DMS 273 treated with DMSO at 0.1 percent for 48 hours (cell line): ENCODE measurements at places on chromosomes 5 and 9.

DNA sequence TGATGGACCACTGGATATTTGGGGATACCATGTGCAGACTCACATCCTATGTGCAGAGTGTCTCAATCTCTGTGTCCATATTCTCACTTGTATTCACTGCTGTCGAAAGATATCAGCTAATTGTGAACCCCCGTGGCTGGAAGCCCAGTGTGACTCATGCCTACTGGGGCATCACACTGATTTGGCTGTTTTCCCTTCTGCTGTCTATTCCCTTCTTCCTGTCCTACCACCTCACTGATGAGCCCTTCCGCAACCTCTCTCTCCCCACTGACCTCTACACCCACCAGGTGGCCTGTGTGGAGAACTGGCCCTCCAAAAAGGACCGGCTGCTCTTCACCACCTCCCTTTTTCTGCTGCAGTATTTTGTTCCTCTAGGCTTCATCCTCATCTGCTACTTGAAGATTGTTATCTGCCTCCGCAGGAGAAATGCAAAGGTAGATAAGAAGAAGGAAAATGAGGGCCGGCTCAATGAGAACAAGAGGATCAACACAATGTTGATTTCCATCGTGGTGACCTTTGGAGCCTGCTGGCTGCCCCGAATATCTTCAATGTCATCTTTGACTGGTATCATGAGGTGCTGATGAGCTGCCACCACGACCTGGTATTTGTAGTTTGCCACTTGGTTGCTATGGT, 54.5 kb upstream of the HNRNPA0 start:
- no peak for DNase-seq

DNA sequence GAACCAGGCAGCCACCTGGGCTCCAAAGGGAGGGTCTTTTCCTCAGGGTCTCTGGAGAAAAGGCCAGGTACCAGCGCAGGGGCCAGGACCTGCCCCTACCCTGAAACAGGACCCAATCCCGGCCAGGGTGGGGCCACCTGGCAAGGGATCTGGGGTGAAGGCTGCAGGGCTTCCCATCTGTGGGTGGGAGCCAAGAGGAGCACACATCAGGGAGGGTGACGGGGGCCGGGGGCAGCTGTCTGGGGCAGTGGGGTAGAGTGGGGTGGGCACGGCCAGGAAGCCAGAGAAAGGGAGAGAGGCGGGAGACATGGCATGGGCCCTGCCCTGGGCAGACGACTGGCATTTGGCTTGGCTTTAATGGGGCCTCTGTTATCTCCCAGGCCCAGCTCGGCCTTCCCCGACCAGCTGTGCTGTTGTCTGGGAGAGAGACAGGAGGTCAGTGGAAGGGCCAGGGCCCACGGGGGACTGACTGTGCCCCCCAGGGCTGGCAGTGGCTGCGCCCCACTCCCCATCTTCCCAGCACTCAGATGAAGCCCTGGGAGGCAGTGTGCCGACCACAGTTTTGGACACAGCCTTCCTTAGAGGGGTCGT, 57.2 kb upstream of the RNF130 start:
- no peak for DNase-seq

- DNase-seq = no peak
These were observed 28.1 kb upstream of the F2RL1 start for GRCh38 chr5:76790632-76791290.

- DNase-seq = no peak
These were observed 259.7 kb downstream of the CSNK1G3 start for GRCh38 chr5:123771715-123772114.

DNA sequence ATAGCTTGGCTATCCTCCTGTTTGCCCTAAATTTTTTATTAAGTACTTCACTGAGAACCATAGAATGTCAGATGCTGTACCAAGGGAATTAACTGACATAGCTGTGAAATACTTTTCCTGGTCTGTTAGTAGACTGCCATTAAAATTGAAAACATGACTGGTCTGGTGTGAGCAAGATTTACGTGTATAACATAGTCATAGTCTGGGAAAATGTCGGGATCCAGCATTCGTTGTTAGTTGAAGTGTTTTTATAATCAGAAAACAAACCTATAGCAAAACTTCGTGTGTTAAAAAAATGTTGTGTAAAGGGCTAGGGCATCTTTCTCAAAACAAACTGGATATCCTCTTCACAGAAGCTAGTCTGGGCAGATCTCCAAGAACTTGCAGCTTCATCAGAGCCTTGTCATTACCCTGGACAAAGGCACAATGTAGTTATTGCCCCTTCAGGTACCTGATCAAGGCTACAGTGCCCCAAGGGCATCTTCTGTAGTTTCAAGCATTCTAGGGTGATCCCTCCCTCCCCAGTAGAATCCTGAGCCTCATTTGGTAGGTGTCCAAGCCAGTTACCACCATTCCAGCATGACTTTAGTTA, 454.2 kb upstream of the SGCD start:
- DNase-seq = no peak

GRCh38 chr5:106135473-106135872, 1535.3 kb downstream of the EFNA5 start:
- DNase-seq = no peak

- no peak for DNase-seq
These were observed 32.8 kb downstream of the NEUROG1 start for GRCh38 chr5:135502836-135503520.

GRCh38 chr5:100516285-100516684, 18.9 kb upstream of the FAM174A start:
- no peak for DNase-seq

- DNase-seq = no peak
These were observed 8.8 kb downstream of the C9orf50 start for GRCh38 chr9:129612123-129612522.

- DNase-seq = no peak
These were observed 152.0 kb downstream of the DOCK8 start for GRCh38 chr9:366620-367019.

DNA sequence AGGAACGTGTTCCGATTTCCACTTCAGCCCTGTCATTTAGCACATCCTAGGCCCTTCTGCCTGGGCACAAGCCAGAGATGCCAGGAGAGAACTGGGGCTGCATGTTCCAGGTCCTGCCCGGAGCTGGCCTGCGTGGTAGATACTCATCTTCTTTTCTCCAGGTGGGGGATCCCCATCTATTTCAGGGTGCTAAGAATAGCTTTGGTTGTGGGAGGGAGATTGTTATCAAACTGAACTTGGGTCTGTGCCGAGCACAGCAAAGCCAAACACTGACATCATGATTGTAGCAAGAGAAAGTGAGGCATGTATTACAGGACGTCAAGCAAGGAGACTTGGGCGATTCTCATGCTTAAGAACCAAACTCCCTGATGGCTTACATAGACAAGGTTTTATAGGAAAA, 18.2 kb downstream of the C9orf153 start:
- no peak for DNase-seq

GRCh38 chr5:90921418-90921973, 362.9 kb downstream of the ADGRV1 start:
- no peak for DNase-seq

DNA sequence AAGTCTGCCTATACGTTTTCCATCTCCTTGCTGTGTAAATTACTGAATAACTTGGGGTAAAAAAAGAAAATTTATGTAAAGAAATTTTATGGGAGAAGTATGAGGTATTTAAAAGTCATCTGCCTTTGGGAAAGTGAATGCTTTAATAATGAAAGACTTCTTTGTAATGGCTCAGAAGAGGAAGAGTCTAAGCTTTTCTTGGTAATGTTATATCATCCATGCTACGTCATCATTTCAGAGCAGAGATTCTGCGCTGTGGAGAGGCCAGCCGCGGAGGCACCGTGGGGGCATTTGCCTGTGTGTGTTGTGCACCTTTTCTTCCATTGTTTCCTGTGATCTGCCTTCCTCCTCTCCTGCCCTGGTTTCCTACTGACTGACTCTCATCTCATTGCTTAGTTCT, 78.2 kb downstream of the GOLM1 start:
- no peak for DNase-seq

- no peak for DNase-seq
These were observed 60.6 kb upstream of the SAP30L start for GRCh38 chr5:154385236-154385512.

DNA sequence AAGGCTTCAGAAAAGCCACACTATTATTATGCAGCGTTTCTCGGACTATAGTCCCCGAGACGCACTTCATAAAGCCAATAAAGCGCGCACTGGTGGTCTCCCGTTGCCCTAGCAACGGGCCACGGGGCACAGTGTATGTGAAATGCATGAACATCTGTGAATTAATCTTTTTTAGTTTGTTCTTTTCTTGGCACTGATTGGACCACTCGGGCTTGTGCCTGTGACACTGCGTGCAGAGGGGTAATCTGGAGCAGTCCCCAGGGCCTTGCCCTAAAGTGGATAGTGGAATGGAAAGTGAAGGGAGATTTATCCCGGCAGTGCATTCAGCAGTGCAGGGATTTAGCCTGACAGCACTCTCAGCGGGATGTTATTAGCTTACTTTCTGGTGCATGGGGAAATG, 92.1 kb downstream of the TLE4 start:
- peak; percentile 80 for DNase-seq

DNA sequence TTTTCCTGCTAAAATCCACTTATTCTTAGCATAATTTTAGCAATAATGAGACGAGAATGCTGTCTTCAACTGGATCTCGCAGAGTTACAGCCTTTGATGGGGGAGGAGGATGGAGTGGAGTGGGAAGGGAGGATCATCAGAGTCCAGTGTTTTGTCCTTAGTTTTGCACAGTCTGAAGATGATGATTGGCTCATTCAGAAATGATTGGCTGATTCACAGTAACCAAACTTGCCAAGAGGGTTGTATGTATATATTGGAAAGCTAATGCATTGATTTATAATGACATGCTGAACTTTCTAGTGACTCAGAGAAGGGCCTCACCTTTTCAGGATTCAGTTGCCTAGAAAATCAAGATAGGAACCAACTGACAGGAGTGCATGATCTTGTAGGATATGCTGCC, 448.0 kb downstream of the CCDC171 start:
- DNase-seq = no peak

DNA sequence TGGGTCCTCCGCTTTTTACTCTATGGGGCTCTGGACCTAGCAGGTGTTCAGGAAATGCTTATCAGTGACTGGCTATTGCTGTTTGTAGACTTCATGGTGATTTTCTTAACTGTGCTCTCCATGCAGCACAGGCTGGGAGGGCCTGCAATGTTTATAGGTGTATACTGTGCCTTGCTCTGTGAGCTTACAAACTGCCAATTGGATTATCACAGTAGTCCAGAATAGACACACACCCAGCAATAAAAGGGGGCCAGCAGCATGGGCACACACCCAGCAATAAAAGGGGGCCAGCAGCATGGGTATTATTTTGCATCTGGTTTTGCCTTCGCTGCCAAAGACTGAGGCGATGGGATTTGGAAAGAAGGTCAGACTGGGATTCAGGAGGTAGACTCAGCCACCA, 100.0 kb downstream of the CRB2 start:
- DNase-seq = no peak

GRCh38 chr5:176536132-176536901, 885 bp downstream of the RNF44 start:
- DNase-seq = no peak

DNA sequence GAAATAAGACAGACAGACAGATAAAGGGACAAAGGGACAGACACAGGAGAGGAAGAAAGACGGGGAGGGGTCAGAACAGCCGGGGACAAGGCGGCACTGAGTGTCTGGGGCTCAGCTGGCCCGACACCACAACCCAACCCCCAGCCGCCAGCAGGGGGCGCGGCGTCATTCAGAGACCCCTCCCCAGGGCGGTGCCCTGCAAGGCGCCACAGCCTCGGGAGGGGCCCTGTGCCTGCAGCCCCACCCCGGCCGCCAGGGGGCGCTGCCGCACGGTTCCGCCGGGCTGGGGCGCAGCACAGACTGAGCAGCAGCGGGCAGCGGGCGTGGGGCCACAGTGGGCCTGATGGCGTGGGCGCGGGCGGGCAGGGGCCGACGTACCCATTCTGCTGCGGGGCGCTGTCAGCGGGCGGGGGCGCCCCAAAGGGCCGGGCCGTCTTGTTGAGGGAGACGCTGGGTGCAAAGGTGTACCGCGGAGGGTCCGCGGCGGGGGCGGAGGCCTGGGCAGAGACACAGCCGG, 5.9 kb downstream of the PDLIM7 start:
- no peak for DNase-seq

- no peak for DNase-seq
These were observed 606 bp downstream of the EEIG1 start for GRCh38 chr9:127980060-127980705.

DNA sequence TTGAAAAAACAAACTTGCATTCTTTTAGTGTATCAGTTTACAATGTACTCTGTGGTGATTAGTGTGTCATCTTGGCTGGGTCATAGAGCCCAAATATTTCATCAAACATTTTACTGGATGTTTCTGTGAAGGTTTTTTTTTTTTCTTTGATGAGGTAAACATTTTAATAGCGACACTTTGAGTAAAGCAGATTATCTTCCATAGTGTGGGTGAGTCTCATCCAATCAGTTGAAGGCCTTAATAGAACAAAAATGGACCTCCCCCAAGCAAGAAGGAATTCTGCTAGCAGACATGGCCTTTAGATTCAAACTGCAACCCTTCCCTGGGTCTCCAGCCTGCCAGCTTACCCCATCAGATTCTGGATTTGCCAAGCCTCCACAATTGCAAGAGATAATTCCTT, 72.5 kb downstream of the FSTL4 start:
- no peak for DNase-seq

DNA sequence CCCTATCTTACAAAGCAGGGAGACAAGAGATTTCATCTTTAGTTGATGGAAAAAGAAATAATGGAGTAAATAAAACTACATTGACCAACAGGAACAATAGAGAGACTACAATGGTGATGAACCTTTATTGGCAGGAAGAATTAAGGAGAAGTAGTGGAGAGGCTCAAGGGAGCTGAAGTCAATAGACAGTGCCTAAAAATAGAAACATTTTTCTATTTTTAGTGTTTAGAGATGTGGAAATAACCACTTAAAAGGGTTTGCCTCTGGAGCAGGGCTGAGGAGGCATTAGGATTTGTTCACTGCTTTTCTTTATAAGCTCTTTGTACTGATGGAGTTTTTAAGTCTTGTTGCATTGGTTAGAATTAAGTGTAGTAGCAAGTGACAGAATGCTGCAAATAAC, 98.4 kb upstream of the ERCC6L2 start:
- no peak for DNase-seq

DNA sequence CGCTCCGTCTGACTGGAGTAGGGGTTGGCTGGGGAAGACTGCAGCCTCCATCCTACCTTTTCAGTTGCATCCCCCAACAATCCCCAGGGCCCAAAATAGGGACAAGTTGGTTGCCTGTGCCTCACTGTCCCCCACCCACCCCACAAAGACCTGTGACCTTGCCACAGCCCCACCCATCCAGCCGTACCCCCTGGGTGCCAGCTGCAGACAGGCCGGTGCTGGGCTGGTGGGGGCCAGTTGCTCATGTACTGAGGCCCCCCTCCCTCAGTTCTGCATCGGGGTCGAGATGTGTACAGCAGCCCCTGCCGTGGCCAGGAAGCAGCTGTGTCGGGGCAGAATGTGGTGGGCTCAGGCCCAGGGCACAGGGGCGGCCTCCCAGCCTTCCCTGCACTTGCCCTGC, 374 bp downstream of the LCNL1 start:
- no peak for DNase-seq

- no peak for DNase-seq
These were observed 65.0 kb upstream of the GGTA1 start for GRCh38 chr9:121564504-121565260.

- DNase-seq = no peak
These were observed 11.4 kb downstream of the GCNT4 start for GRCh38 chr5:75040973-75041372.
